ENCODE measurements at places on chromosomes 13 and 19.

DNA sequence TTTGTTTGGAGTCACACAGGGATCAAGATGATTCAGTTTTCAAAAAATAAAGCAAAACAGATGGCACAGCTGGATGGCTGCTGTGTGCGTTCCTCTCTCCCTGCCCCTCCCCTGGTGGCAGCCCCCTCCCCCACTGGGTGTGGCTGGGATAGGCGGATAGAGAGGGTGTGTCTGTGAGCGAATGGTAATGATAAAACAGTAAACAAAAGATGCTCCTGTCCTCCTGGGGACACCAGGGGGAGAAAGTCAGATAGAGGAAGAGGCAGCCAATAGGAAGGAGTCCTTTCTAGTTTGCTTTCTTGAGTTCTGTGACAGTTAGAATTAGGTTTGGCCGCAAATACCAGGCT is 6.5 kb downstream of the TMEM255B start:
- DNase-seq = no peak

GRCh38 chr13:97757807-97758206 is 195.7 kb upstream of the IPO5 start:
- no peak for DNase-seq

- no peak for DNase-seq
Observed at GRCh38 chr13:45194081-45194939, 6.5 kb downstream of the KCTD4 start.

DNA sequence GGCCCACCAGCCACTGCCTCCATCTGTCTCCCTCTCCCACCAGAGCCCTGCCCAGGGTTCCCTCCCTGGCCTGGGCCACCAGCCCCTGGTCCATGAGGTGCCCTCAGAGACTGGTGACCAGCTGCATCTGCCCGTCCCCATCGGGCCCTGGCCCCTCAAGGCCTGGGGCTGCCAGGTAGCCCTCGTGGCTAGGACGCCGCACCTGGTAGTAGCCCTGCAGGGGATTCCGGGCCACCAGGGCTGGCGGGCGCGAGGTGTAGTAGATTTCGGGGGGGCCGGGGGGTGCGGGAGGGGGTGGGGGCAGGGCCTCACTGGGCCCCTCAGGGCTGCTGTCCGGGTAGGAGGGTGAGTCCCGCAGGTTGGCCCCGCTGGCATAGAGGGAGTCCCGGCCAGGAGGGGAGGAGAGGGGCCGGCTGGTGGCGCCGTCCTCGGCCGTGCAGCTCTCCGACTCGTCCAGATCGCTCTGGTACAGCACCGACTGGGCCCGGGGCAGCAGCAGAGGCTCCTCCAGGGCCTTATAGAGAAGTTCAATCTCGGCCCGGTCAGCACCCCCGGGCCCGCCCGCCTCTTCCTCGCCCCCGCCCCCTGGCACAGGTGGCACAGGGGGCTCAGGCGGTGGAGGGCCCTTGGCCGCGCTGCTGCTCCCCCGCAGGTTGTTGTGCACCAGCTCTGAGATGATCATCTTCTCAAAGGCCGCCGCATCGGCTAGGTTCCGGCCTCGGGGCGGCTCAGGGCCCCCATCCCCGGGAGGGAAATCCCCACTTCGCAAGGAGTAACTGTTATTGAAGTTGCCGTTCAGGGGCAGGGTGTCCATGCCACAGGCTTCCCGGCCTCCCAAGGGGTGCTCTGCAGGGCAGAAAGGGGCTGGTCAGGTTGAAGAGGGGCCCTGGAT is 14.6 kb upstream of the ASF1B start:
- no peak for DNase-seq

GRCh38 chr13:94602467-94602866 is 810 bp downstream of the GPR180 start:
- DNase-seq = no peak
